ENCODE measurements at places on chromosomes 7 and 10. TPM values are rescaled to one million over a fixed set of nuclear protein-coding genes. Genes with fewer than 3 reads are reported as not detected.
A peak's percentile ranks its signal among the peaks of the same experiment; 100 is the strongest.

- H3K4me1 ChIP-seq, result peaks cover 9% of the 10 kb centered on the region
- H3K36me3 ChIP-seq, result no peaks in the 10 kb centered on the region
- H3K4me3 ChIP-seq, result no peak overlapping the region
- H3K27me3 ChIP-seq, result no peaks in the 10 kb centered on the region
- DNase-seq, result no peak
Measured at GRCh38 chr10:77643795-77644468, 6.3 kb upstream of the KCNMA1 start.

- no peak overlapping the region for H3K4me3 ChIP-seq
- no peak overlapping the region for H3K27ac ChIP-seq
- DNase-seq, result no peak
- no peaks in the 10 kb centered on the region for H3K27me3 ChIP-seq
Measured at GRCh38 chr7:106372126-106372525, 87.3 kb upstream of the NAMPT start.

DNA sequence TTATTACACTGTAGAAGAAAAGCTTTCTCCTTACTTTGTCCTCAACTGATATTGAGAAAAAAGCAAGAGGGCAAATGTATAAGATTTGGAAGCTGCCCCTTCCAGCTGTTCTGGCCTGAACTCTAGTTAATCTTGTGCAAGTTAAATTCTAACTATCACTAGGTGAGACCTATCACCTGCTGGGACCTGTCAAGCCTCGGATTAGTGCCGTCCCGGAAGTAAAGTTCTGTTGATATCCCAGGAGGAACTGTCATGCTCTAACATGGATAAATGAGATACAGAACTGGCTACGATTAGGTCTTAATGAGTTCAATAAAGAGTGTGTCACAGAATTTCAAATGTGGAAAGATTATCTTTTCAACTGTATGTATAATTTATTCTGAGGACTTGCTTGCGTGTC lies 1.2 kb upstream of the BPGM start:
- no peak for DNase-seq
- H3K36me3 ChIP-seq, result no peaks in the 10 kb centered on the region
- H3K4me1 ChIP-seq, result peaks cover 6% of the 10 kb centered on the region
- peak overlapping the region; percentile 98 for H3K4me3 ChIP-seq

DNA sequence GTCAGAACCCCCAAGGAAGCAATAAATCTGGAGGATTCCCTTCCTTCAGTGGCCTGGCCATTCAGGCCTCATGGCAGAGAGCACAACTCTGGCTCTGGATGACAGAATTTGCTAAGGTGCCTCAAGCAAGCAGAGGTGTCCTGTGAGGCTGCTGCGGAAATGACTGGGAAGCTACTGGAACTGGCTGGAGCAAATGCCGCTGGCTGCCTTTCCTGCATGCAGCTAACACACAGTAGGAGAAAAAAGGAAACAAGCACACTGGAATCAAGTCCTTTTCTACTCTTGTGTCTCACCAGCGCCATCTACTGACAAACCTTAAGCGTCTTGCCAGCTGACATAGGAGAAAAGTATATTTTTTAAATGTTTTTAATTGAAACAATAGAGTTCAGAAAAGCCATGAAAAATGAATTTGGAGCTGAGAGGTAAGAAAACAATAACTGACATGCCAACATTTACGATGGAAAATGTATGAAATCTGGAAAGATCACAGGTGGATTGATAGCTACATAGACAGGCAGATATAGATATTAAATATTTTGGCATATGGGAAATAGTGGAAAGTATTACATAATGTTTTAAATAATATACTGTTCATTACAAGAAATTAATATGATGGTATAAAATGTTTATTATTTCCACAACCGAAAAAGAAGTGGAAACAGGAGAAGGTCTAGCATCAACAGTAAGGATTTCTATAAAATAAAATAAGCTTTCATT lies 951.6 kb downstream of the ANKRD7 start:
- no peaks in the 10 kb centered on the region for H3K27me3 ChIP-seq
- H3K36me3 ChIP-seq, result no peaks in the 10 kb centered on the region
- peak; percentile 41 for DNase-seq
- no peak overlapping the region for H3K4me3 ChIP-seq
- no peaks in the 10 kb centered on the region for H3K4me1 ChIP-seq

- DNase-seq, result no peak
- H3K4me1 ChIP-seq, result no peaks in the 10 kb centered on the region
- H3K27me3 ChIP-seq, result no peaks in the 10 kb centered on the region
- no peaks in the 10 kb centered on the region for H3K36me3 ChIP-seq
Measured at GRCh38 chr7:91852263-91852741, 28.2 kb downstream of the MTERF1 start.

- H3K27me3 ChIP-seq, result peaks cover 10% of the 10 kb centered on the region
- H3K4me3 ChIP-seq, result no peak overlapping the region
- H3K4me1 ChIP-seq, result no peaks in the 10 kb centered on the region
- no peak overlapping the region for H3K27ac ChIP-seq
- no peaks in the 10 kb centered on the region for H3K36me3 ChIP-seq
Measured at GRCh38 chr10:130010653-130011052, 46.6 kb upstream of the EBF3 start.

GRCh38 chr10:34809796-34810195 lies 5.3 kb downstream of the PARD3 start:
- no peak overlapping the region for H3K4me3 ChIP-seq
- H3K27ac ChIP-seq, result no peak overlapping the region
- H3K4me1 ChIP-seq, result peaks cover 24% of the 10 kb centered on the region
- H3K36me3 ChIP-seq, result no peaks in the 10 kb centered on the region
- no peaks in the 10 kb centered on the region for H3K27me3 ChIP-seq
- no peak for DNase-seq

DNA sequence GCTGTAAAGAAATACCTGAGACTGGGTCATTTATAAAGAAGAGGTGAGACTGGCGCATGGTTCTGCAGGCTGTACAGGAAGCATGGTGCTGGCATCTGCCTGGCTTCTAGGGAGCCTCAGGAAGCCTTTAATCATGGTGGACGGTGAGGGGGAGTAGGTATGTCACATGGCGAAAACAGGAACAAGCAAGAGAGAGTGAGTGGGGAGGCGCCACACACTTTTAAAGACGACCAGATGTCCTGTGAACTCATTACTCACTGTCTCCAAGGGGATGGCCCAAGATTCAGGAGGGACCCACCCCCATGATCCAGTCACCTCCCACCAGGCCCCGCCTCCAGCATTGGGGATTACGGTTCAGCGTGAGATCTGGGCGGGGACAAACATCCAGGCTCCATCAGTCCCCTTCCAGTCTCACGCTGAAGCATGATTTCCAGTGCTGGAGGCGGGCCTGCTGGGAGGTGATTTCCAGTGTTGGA lies 3.2 kb downstream of the ZNF316 start:
- H3K36me3 ChIP-seq, result peaks cover 4% of the 10 kb centered on the region
- DNase-seq, result no peak
- no peak overlapping the region for H3K27ac ChIP-seq
- no peaks in the 10 kb centered on the region for H3K27me3 ChIP-seq
- H3K4me3 ChIP-seq, result no peak overlapping the region

DNA sequence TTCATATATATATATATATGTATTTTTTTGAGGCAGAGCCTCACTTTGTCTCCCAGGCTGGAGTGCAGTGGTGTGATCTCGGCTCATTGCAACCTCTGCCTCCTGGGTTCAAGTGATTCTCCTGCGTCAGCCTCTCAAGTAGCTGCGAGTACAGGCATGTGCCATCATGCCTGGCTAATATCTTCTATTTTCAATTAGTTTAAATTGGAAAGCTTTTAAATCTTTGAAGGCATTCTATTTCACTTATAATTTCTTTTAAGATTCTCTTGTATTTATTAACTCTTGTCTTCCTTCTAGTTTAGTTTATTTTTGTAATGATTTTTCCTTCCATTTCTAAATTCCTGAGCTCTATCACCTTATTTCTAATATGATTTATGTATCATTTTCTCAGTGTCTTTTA lies 71.2 kb downstream of the TPST1 start:
- no peaks in the 10 kb centered on the region for H3K36me3 ChIP-seq
- DNase-seq, result no peak
- no peak overlapping the region for H3K27ac ChIP-seq

- no peaks in the 10 kb centered on the region for H3K4me1 ChIP-seq
- H3K36me3 ChIP-seq, result no peaks in the 10 kb centered on the region
- no peaks in the 10 kb centered on the region for H3K27me3 ChIP-seq
- DNase-seq, result no peak
- H3K27ac ChIP-seq, result no peak overlapping the region
Measured at GRCh38 chr7:15464667-15465121, 97.1 kb downstream of the AGMO start.

GRCh38 chr10:35642035-35642792 lies at the start of gene FZD8:
Gene FZD8 (minus strand): TSS chr10:35642296. CDS start chr10:35641429, 867 bp downstream.
- no peak within 1 kb of the TSS for H3K27ac ChIP-seq
- no peaks in the 10 kb centered on the region for H3K36me3 ChIP-seq
- peaks cover 2% of the 10 kb centered on the region for H3K27me3 ChIP-seq
- H3K4me1 ChIP-seq, result no peaks in the 10 kb centered on the region

DNA sequence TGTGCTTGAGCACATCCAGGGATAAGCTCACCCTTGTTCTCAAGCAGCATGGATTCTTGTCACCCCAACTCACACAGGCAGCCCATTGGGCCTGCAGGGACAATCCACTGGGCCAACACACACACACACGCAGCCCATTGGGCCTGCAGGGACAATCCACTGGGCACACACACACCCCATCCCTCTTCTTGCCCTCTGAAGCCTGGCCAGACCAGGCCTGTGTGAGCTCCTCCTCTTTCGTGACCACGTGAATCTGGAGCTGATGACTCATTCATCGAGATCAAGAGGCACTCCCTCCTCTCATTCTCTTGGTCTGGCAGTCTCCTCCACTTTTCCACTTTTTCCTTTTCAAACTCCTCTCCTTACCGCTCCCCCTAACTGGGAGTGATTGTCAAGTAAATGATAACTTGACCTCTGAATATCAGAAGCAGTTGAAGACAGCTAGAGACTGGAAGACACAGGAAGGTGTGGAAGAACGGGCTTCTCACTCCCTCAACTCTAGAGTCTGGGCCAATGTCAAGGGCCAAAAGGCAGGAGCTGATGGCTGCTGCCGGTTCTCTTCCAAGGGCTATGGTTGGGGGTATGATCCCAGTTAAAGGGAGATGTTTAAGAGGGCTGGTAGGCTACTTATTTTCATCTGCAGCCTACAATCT lies 89.7 kb downstream of the HIPK2 start:
- no peak overlapping the region for H3K27ac ChIP-seq
- no peak overlapping the region for H3K4me3 ChIP-seq
- H3K36me3 ChIP-seq, result no peaks in the 10 kb centered on the region
- peaks cover 11% of the 10 kb centered on the region for H3K4me1 ChIP-seq
- H3K27me3 ChIP-seq, result no peaks in the 10 kb centered on the region

DNA sequence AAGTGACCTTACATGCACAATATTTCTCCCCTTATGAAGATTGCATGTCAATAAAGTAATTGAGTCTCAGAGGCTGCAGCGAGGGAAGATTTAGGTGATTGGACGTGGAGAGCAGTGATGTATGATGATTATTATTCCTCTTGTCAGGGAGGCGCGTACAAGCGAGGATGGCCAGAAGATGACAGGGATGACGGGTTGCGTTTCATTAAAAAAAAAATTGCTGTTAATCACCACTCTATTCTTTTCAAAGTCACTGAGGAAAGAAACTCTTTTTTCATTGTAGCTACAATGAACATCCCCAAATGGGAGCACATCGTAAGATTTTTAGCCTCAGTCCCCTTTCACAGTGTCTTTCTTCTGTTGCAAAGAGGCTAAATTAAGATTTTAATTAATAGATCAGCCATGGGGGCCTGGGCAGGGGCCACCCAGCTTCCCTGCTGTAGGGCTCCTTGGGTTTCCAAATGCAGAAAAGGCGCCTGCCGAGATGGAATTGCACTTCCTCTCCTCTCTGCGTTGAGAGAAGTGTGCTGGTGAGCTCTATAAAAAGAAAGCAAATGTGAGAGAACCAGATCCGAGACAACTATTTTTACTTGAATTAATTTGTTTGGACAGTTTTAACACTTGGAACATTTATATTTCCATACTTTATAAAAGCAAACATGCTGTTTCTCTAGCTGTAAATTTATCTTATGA lies 998.1 kb downstream of the LRMDA start:
- H3K36me3 ChIP-seq, result no peaks in the 10 kb centered on the region
- DNase-seq, result no peak
- no peaks in the 10 kb centered on the region for H3K27me3 ChIP-seq
- no peak overlapping the region for H3K4me3 ChIP-seq

GRCh38 chr10:69965086-69965485 lies 87.6 kb upstream of the MACROH2A2 start:
- DNase-seq, result no peak
- H3K27ac ChIP-seq, result no peak overlapping the region
- no peaks in the 10 kb centered on the region for H3K36me3 ChIP-seq
- peaks cover 16% of the 10 kb centered on the region for H3K27me3 ChIP-seq
- H3K4me1 ChIP-seq, result no peaks in the 10 kb centered on the region

DNA sequence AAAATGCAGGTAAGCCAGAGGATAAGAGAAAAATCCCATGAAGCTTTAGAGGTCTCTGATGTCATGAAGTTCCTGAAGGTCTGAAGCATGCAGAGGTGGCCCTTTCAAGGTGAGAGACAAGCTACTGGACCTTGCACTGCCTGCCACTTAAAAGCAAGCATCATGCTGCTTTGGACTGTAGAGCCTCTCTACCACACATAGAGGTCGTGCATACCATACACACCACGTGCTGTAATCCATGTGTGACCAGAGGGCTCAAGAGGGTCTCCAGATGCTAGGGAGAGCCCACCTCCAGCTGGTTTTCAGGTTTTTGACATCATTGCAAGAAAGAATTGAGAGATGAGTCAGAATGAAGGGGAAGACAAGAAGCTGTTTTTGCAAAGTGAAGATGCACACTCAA lies 436.4 kb downstream of the TCERG1L start:
- H3K27me3 ChIP-seq, result peaks cover 10% of the 10 kb centered on the region
- no peaks in the 10 kb centered on the region for H3K36me3 ChIP-seq
- no peak for DNase-seq
- no peaks in the 10 kb centered on the region for H3K4me1 ChIP-seq

DNA sequence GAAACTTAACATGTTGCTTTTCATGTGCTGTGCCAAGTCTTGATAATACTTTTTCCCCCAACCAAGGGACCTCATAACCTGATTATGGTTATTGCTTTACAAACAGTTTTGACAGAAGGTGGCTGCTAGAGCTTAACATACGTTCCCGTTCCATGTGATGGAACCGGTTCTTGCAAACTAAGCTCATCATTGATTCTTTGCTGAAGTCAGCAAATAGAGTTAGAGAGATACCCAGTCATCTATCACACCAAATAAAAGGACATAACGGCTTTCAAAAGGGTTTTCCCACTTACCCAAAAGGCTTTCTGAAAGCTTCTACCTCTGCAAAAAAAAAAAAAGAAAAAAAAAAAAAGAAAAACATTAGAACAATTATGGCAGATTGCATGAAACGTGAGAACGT lies 230.3 kb upstream of the MDFIC start:
- DNase-seq, result no peak
- no peak overlapping the region for H3K27ac ChIP-seq
- no peaks in the 10 kb centered on the region for H3K4me1 ChIP-seq
- H3K36me3 ChIP-seq, result no peaks in the 10 kb centered on the region
- H3K4me3 ChIP-seq, result no peak overlapping the region

GRCh38 chr7:13155188-13155587 lies 467.8 kb downstream of the ARL4A start:
- no peaks in the 10 kb centered on the region for H3K36me3 ChIP-seq
- DNase-seq, result no peak
- no peaks in the 10 kb centered on the region for H3K27me3 ChIP-seq
- no peak overlapping the region for H3K4me3 ChIP-seq

The IGFBP1 gene
- total RNA-seq, result 0.33 TPM

The TAS2R41 gene
- total RNA-seq, result not detected

The SLC29A3 gene
- total RNA-seq, result 7.6 TPM

The BLNK gene
- 0.10 TPM for total RNA-seq

The PAPSS2 gene
- total RNA-seq, result 17.1 TPM

The ZNF746 gene
- total RNA-seq, result 22.2 TPM

The ACHE gene
- total RNA-seq, result 10.4 TPM

Measured in Panc1 (cell line).